DMS 273 treated with DMSO at 0.1 percent for 48 hours (cell line): ENCODE measurements at places on chromosomes 11 and 22.

- peak; percentile 3 for DNase-seq
Observed at GRCh38 chr11:14908214-14908880, 16.3 kb upstream of the CYP2R1 start.

GRCh38 chr11:75950141-75950540 lies 135.1 kb downstream of the UVRAG start:
- DNase-seq = no peak

DNA sequence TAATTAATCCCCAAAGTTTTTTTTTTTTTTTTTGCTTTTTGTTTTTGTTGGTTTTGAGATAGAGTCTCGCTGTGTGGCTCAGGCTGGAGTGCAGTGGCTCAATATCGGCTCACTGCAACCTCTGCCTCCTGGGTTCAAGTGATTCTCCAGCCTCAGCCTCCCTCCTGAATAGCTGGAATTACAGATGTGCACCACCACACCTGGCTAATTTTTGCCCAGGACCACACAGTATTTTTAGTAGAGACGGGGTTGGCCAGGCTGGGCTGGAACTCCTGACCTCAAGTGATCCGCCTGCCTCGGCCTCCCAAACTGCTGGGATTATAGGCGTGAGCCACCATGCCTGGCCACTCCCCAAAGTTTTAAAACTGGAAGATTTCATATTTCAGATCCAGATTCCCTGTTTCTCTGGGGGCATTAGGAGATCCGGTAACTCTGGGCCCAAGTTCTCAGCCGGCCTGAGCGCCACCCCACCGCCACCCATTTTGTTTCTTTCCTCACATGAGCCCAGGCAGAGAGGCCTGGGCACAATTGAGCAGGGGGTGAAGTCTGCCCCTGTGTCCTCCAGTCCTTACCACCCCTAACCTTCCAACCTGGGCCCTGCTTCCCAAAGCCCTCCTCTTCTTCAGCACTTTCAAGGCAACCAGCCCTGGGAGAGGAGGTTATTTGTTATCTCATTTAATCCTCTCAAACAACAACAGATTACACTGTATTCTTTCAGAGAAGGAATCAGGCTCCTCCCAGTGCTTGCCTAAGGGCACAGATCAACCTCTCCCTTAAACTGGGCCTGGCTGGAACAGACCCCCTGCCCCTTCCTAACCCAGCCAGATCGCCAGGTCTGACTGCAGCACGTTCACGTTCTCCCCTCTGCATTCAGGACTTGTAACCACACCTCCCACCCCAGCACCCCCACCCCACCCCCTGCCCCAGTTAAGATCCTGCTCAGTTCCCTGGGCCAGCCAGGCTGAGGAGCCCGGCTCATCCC lies 1.9 kb upstream of the CSNK1E start:
- DNase-seq = no peak

GRCh38 chr11:86151174-86152005 lies 82.5 kb upstream of the PICALM start:
- DNase-seq = no peak

GRCh38 chr22:24833881-24834495 lies 28.0 kb downstream of the SGSM1 start:
- DNase-seq = no peak

GRCh38 chr11:118224511-118225188 lies at the start of gene JAML:
TSS of gene JAML (minus strand) at chr11:118225011. CDS start at chr11:118214866, 10,145 bp downstream.
- DNase-seq = no peak

DNA sequence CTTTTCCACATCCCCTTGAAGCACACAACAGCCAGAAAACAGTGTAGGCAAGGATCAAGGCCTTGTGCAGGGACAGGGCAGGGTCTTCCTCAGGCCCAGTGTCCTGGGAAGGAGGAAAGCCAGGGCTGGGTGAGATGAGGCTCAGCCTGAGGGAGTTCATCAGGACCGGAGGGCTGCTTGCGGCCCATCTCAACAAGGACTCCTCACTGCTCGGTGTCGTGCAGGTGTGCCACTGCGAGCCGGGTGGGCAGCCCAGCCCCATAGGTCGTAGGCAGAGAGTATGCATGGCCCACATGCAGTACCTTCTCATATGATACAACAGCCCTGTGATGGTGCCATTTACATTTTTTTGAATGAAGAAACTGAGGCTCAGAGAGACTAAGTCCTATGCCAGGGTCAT lies 12.9 kb downstream of the SHISA8 start:
- DNase-seq = no peak

- no peak for DNase-seq
Observed at GRCh38 chr11:128857341-128857740, 9.8 kb downstream of the KCNJ1 start.

- DNase-seq = no peak
Observed at GRCh38 chr11:122772945-122773344, 65.4 kb upstream of the CRTAM start.

- no peak for DNase-seq
Observed at GRCh38 chr11:1053121-1053901, 16.8 kb upstream of the MUC6 start.

DNA sequence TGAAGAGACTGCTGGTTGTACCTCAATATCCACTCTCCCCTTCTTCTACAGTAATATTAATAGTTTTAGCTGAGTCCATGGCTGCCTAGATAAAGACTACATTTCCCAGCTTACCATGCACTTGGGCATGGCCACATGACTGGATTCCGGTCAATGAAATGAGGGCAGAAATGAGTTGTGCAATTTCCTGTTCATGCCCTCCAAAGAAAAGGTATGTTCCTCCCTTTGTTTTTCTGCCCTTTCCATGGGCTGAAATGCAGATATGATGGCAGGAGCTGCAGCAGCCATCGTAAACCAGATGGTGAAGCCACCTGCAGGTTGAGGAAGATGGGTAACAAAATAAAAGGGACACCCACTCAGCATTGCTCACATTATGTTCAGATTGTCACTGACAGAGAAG lies 15.3 kb upstream of the ELFN2 start:
- no peak for DNase-seq

DNA sequence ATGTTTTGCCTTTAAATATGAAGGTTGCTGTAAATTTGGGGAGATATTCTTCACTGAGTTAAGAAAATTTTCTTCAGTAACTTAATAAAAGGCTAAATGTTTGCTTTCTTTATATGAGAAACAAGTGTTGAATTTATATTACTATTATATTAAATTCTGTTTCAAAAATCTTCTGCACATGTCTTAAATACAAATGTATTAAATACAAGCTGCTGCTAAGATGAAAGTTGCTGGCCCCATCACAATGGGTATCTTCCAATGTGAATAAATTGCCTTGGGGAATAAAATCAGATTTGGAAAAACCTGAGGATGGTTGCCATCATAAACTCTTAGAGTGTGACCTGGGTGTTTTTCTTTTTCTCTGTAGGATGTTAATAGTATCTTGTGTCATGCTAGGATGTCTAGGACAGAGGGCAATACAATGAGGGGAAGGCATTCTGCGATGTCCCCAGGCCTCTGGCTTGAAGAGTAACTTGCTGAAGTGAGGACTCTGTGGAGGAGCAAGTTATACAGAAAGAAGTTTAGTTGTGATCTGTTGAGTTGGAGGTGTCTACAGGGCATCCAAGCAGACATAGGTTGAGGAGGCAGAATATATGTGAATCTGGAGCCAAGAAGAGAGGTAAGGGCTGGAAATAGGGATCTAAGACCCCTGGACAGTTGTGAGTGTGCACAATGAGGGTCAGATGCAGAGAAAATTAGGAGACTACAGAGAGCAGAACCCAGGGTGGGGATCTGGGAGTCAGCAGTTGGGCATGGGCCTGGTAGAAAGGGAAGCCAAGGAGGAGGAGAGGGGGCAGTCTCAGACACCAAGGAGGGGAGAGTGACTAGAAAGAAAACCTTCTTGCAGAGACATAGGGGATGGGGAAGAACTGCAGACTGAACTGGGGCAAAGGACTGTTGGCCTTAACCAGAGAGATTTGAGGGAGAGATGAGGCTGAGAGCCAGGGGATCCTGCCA lies 4.8 kb downstream of the IGLL5 start:
- no peak for DNase-seq

GRCh38 chr11:111213256-111213655 lies 32.3 kb upstream of the POU2AF2 start:
- no peak for DNase-seq

DNA sequence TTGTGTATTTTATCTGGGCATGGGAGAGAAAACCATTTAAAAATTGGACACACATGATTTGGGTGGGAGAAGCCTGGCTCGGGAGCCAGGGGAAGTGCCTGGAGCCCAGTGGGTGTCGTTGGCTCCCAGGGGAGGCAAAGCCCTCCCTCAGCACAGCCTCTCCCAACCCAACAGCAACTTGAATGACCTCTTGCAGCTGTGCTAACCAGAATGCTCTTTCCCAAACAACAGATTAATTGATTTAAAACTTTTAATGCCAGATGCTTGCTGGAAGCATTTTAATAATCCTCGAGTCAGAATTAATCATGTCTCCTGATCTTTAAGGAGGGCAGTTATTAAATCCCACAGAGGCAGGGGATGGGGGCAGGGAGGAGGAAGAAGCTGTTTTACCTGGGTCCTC lies 401.6 kb downstream of the BUD13 start:
- DNase-seq = no peak

DNA sequence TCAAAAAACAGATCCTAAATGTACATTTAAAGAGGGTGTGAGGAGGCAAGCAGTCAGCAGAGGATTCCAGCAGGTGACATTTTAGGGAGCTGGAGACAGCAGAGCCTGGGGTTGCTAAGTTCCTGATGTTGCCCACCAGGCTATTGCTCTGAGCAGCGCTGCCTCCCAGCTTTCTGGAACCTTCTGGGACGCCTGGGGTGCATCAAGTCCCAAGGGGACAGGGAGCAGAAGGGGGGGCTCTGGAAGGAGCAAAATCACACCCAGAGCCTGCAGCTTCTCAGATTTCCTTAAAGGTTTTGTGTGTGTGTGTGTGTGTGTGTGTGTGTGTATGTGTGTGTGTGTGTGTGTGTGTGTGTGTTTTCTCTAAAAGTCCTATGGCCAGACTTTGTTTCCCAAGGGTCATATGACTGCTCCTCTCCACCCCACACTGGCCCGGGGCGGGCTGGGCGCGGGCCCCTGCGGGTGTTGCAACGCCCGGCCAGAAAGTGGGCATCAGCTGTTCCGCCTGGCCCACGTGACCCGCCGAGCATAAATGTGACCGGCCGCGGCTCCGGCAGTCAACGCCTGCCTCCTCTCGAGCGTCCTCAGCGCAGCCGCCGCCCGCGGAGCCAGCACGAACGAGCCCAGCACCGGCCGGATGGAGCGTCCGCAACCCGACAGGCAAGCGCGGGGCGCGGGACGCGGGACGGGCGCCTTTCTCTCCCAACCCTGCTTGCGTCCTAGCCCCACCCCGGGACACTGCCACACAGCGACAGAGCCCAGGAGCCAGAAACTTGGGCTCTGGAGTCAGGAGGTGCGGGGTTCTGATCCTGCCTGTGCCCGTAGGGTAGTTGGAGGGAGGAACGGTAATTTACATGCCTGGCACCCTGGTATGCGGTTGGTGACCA lies at the start of gene HMOX1:
Gene HMOX1, plus strand, starts transcription at position 560 of the 887 bp plus-strand sequence. Its CDS starts 78 bp downstream, at position 638.
- DNase-seq = peak; percentile 6

DNA sequence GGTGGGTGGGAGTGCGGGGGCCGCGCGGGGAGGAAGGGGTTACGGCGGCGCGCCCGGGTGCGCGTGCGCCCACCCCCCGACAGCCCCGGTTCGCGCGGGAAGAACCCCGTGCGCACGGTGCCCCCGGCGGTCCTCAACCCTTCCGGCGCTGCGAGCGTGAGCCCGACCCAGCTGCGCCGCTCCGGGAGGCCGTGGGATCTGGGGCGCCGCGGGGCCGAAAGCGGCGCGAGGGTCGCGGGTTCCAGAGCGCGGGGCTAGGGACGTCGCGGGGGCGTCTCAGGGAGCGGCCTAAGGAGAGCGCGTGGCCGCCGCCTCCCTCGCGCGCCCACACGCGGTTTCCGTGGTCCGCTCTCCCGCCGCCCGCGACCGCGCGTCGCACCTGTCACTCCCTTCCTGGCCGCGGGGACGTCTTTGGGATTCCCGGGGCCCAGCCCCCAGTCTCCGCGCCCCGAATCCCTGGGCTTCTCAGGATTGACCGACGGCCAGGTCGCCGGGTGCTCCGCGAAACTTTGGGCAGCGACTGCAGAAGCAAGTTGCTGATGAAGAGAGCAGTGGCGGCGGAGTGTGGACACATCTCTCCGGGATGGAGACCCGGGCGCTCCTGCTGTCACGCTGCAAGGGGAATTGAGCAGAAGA lies 582 bp downstream of the SREBF2 start:
- no peak for DNase-seq

DNA sequence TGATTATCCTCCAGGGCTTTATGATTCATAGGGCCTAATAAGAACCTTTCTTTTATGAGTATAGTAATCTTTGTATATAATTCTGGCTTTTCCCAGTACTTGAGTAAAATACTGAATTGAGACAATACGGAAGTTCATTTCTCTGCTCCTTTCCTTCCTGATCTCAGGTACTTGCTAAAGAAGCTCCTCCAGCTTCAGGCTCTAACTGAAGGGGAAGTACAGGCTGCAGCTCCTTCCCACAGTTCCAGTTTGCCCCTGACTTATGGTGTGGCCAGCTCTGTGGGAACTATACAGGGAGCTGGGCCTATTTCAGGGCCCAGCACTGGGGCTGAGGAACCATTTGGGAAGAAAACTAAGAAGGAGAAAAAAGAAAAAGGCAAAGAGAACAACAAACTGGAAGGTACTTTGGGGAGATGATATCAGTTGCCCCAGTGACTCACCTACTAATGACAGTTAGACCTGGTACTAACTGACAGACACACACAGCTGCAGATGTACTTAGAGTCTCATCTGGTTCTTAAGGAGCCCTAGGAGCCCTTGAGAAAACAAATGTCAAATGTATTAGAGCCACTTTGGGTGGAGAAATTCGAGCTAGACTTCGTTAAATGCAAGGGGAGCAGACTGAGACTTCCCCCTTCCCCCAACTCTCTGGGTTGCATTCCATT lies 3.0 kb downstream of the TBRG1 start:
- no peak for DNase-seq

DNA sequence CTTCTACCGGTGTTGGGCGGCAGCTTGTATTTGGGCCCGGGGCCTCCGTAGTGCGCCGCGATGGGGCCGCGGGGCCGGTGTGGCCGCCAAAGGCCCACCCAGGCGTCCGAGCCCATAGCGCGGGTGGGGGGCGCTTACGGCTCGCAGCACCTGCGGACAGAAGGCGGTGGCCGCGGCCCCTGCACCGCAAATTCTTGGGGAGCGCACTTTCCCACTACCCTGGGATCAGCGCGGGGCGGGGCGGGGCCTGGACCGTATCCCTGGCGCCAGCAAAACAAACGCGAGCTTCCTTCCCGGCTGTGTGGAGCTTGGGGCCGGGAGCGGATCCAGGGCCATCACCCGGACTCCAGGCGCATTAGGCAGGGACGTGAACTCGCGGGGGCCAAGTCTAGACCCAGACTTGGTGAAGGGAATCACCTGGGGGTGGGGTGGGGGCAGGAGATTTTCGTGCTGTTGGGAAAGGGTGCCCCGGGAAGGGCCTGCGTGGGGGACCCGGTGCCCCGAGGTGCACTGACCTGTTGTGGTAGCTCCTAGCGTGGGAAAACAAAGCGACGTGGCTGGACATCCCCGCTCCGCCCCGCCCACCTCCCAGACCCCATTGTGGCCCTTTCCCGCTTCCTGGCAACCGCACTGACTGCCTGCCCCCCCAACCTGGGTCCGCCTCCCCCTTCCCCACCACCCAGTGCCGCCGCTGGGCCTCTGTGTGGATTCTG lies 2.3 kb upstream of the TYMP start:
- no peak for DNase-seq

GRCh38 chr22:49997251-49997599 lies 15.3 kb downstream of the IL17REL start:
- no peak for DNase-seq
